ENCODE measurements at places on chromosomes 7 and 10. TPM values are rescaled to one million over a fixed set of nuclear protein-coding genes. Genes with fewer than 3 reads are reported as not detected.

STEAP1B gene
- total RNA-seq: 5.1 TPM

GIMAP7 gene
- 28.6 TPM for total RNA-seq

PSMG3 gene
- 14.1 TPM for total RNA-seq

- no peak for DNase-seq
Measured at GRCh38 chr10:21083861-21084260, 186.8 kb upstream of the NEBL start.

DNA sequence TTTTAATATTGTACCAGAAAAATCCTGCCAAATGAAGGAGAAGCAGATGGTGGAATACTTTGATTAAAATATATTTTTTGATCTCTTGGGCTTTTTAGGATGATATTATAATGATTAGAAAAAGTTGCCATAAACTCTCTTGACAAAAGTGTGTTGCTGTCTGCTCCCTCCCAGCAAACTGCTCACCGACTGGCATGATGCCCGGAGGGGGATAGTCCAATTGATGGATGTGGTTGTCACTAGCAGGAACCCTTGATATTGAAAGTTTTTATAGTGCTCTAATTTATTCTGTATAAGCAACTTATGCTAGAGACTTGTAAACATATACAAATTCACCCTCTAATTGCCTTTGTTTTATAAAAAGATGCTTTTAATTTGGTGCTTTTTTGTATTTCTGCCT is 114.0 kb downstream of the DNAH11 start:
- DNase-seq: no peak

DNA sequence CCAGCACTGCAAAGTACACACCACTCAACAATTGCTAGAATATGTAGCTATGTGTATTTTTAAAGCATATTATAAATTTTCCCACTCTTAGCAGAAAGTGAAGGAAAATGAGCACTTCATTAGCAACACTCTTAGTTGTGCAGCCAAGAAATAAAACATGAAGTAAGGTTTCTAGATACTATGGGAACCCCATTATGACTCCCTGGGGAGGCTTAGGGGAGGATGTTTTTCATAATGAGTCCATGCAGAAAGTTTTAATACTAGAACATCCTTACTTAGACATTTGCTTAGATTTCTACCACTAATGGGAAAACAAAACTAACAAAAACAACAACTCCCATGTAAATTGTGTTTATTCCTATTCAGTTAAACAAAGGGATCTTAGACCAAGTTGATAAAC is 148.4 kb upstream of the HDAC9 start:
- no peak for DNase-seq

- no peak for DNase-seq
Measured at GRCh38 chr10:71638822-71639719, 80.5 kb downstream of the C10orf105 start.

Measured in aorta (tissue), 5 donors.